GM12878 (cell line): ENCODE measurements at places on chromosomes 11 and 22.

- no peak for DNase-seq
Measured at GRCh38 chr11:31030138-31030792, 339.3 kb downstream of the DCDC1 start.

DNA sequence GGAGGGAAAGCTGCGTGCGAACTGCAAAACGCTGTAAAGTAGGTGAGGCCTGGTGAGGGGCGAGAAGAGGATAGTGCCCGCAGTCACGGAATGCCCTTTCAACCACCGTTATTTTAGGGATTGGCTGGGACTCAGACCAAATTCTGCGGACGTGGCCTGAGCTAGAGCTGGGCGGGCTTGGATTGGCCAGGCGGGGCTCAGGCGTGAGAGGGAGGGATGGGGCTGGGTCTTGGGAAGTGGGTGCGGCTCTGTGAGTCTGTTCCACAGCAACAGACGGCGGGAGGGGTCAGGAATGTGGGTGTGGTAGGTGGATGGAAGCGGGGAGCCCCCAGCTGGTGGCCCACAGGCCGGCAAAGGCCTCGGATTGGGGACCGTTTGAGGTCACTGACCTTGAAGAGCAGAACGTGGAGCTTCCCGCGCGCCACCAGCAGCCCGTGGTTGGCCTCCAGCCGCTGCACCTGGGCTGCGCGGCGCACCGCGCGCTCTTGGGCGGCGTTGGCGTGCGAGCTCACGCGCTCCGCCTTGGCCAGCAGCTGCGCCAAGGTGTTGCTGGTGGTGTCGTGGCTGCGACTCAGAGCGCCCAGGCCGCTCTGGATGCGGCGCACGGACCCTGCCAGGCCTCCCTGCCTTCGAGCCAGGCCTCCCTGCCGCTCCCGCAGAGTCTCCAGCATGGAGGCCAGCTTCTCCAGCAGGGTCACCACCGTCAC, 444 bp downstream of the CAVIN3 start:
- no peak for DNase-seq

GRCh38 chr11:110038201-110038600, 55.0 kb upstream of the ZC3H12C start:
- no peak for DNase-seq

DNA sequence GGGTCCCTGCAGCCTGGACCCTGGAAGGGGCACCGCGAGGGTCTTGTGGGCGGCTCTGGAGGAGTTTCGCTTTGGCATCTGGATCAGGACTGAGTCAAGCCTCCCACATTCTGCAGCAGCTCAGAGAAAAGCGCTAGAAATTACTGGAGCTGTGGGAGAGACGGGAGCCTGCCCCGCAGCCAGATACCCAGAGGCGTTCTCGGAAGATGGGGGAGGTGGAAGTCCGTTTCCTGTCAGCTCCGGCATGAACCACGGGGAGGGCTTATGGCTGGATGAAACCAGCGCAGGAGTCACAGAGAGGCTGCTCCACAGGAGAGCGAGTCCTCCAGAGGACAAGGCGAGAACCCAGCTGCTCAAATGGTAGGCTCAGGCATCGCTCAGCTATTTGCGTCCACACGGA, 379.3 kb downstream of the OPCML start:
- DNase-seq, result no peak

DNA sequence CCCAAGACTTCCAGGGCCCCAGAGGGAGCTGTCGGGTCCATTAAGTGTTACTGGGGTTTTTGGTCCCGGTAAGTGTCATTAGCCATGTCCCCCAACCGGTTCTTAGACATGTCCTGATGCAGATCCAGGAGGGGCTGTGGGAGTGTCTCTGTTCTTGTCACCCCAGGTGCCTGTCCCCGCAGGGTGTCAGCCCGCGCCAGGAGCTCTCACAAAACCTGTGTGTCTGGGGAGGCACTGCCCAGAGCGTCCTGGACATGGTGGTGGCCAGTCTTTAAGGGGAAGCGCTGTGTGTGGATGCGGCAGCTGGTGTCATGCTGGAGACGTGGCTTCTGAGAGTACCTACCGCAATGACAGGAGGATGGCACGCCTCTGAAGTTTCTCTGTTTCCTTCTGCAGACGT, 12.5 kb upstream of the PARVG start:
- no peak for DNase-seq

- no peak for DNase-seq
Measured at GRCh38 chr11:126862664-126863243, 137.8 kb downstream of the KIRREL3 start.

GRCh38 chr11:2213384-2213842, 41.8 kb upstream of the TH start:
- no peak for DNase-seq

GRCh38 chr11:12180257-12181205, 70.1 kb downstream of the MICAL2 start:
- no peak for DNase-seq
